Endothelial cell (in vitro differentiated cells): ENCODE measurements at places on chromosomes 6 and 20. TPM values are rescaled to one million over a fixed set of nuclear protein-coding genes. Genes with fewer than 3 reads are reported as not detected.

GRCh38 chr6:107666084-107666980, 157.8 kb downstream of the SCML4 start:
- peaks cover 40% of the 10 kb centered on the region for H3K4me1 ChIP-seq
- H3K4me3 ChIP-seq = no peak overlapping the region
- DNase-seq = no peak
- peaks cover 19% of the 10 kb centered on the region for H3K27me3 ChIP-seq
- H3K36me3 ChIP-seq = no peaks in the 10 kb centered on the region

DNA sequence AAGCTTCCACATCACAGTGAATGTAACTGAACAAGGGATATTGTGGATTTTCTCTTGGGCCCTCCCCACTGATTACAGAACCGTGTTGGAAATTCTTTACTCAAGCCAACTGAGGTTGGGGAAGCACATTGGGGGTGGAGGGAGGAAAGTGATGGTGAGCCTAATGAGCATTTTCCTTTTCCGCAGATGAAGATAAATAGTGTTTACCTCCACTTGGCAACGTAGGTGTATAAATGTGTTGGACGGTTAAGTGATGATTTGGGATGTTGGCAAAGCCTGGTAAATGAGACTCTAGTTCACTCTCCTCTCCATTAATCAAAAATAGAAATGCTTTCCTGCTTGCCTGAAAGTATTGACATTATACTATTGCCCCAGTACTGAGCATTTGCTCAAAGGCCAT, 27.1 kb upstream of the NRN1 start:
- H3K27me3 ChIP-seq = peaks cover 4% of the 10 kb centered on the region
- DNase-seq = no peak
- H3K4me3 ChIP-seq = no peak overlapping the region
- peaks cover 20% of the 10 kb centered on the region for H3K4me1 ChIP-seq

- peaks cover 37% of the 10 kb centered on the region for H3K4me1 ChIP-seq
- no peaks in the 10 kb centered on the region for H3K36me3 ChIP-seq
- peak overlapping the region; percentile 57 for H3K27ac ChIP-seq
- DNase-seq = no peak
- peak overlapping the region; percentile 42 for H3K4me3 ChIP-seq
Observed at GRCh38 chr6:35310265-35310831, 12.7 kb downstream of the DEF6 start.

DNA sequence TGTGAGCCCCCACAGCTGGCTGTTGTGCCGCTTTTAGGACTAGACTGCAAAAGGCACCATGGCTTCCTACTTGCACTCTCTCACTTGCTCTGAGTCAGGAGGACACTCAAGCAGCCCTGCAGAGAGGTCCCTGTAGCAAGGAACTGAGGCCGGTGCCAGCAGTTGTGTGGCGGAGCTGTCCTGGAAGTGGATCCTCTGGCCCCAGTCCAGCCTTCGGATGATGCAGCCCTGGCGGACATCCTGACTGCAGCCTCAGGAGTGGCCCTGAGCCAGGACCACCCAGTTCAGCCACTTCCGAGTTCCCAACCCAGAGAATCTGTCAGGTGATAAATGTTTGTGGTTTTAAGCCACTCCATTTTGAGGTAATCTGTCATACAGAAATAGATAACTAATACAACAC, 17.5 kb downstream of the CTCFL start:
- H3K4me1 ChIP-seq = peaks cover 3% of the 10 kb centered on the region
- H3K27ac ChIP-seq = no peak overlapping the region
- H3K4me3 ChIP-seq = no peak overlapping the region
- peaks cover 4% of the 10 kb centered on the region for H3K27me3 ChIP-seq
- H3K36me3 ChIP-seq = peaks cover 5% of the 10 kb centered on the region
- DNase-seq = no peak

DNA sequence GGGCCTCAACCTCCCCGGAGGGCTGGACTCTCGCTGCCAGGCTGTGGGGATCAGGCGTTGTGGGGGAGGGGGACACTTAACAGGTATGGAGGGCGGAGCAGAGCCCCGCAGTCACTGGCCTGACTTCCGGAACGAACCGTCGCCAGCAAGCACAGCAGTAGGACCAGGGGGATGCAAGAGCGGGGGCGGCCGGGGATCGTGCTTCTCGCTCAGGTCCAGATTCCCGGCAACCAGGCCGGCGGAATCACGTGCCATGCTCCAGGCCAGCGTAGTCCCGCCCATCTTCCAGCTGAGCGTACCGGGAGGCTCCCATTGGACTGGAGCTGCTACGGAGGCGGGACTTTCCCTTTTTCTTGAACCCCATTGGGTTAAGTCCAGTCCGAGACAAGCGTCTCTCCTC, 10.0 kb upstream of the POU5F1 start:
- peaks cover 9% of the 10 kb centered on the region for H3K4me1 ChIP-seq
- DNase-seq = no peak
- H3K4me3 ChIP-seq = no peak overlapping the region
- no peaks in the 10 kb centered on the region for H3K36me3 ChIP-seq
- peaks cover 9% of the 10 kb centered on the region for H3K27me3 ChIP-seq

DNA sequence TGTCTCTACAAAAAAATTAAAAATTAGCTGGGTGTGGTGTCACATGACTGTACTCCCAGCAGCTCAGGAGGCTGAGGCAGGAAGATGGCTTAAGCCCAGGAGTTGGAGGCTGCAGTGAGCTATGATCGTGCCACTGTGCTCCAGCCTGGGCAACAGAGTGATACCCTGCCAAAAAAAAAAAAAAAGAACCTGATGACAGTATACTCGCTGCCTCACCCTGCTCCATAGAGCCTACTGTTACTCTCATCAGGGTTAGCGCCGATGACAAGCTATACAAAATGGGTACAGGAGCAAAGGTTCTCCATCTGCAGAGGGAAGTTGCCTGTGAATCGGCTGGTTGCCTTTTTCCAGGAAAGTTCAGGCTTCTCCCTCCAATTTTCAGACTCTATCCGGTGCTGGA, 53.4 kb downstream of the GMPR start:
- no peak overlapping the region for H3K27ac ChIP-seq
- peaks cover 5% of the 10 kb centered on the region for H3K27me3 ChIP-seq
- H3K36me3 ChIP-seq = no peaks in the 10 kb centered on the region
- no peak overlapping the region for H3K4me3 ChIP-seq
- H3K4me1 ChIP-seq = no peaks in the 10 kb centered on the region

DNA sequence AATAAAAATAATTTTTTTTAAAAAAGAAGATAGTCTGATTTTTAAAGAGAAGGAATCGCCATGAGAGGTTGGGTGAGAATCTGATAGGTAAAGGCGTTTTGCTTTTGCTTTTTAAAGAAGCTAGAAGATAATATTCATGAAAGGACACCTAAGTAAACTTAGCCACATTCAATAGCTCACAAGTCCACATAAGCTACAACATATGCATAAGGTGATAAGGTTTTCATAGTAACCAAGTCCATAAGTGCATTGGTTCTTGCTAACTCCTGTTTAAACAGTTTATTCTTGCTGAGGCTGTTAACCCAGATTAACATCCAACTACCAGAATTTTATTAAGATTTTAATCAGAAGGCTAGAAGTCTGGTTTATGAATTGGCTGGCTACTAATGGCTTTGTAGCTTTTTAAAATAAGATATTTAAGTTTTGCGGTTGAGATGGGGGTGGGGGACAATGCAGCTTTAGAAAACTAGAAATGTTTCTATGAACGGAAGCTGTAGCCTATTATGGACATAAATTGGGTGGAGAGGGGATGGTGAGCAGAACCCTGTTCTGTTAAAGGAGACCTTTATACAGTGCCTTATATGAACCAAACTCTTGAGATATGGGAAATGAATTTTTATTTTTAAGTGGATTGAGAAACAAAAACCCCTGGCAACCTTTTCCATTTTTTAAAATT, 235.1 kb downstream of the ZFAND3 start:
- no peak overlapping the region for H3K27ac ChIP-seq
- peaks cover 5% of the 10 kb centered on the region for H3K27me3 ChIP-seq
- H3K36me3 ChIP-seq = no peaks in the 10 kb centered on the region
- no peaks in the 10 kb centered on the region for H3K4me1 ChIP-seq
- DNase-seq = no peak

DNA sequence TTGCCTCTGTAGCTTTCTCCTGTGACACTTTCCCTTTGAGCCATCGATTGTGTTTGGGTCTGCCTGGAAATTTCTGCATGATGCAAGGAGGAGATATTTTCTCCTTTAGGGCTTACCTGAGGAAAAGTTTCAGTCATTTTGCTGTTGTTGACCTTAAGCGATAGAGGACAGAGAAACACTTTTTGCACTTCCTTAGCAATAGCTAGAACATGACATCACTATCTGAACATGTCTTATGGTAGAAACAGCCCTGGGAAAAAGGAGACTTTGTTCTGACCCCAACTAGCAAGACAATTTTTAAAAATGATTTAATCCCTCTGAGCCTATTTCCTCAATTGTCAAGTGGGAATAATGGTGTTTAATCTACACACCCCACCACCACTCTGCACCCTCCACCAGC, 9.7 kb upstream of the FILIP1 start:
- H3K27me3 ChIP-seq = peaks cover 1% of the 10 kb centered on the region
- no peak overlapping the region for H3K27ac ChIP-seq
- H3K4me1 ChIP-seq = peaks cover 26% of the 10 kb centered on the region
- DNase-seq = no peak

DNA sequence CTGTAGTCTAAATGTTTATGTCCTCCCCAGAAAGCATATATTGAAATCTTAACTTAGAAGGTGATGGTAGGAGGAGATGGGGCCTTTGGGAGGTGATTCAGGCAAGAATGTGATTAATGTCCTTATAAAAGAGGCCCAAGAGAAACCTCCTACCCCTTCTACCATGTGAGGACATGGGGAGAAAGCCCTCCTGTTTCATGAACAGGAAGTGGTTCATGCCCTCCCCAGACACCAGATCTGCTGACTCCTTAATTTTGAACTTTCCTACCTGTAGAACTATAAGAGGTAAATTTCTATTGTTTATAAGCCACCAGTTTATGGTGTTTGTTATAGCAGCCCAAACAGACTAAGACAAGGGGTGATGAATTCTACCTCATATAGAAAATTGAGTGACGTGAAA, 8.7 kb upstream of the ECT2L start:
- no peak overlapping the region for H3K4me3 ChIP-seq
- DNase-seq = no peak
- no peak overlapping the region for H3K27ac ChIP-seq
- H3K36me3 ChIP-seq = no peaks in the 10 kb centered on the region
- peaks cover 3% of the 10 kb centered on the region for H3K4me1 ChIP-seq

DNA sequence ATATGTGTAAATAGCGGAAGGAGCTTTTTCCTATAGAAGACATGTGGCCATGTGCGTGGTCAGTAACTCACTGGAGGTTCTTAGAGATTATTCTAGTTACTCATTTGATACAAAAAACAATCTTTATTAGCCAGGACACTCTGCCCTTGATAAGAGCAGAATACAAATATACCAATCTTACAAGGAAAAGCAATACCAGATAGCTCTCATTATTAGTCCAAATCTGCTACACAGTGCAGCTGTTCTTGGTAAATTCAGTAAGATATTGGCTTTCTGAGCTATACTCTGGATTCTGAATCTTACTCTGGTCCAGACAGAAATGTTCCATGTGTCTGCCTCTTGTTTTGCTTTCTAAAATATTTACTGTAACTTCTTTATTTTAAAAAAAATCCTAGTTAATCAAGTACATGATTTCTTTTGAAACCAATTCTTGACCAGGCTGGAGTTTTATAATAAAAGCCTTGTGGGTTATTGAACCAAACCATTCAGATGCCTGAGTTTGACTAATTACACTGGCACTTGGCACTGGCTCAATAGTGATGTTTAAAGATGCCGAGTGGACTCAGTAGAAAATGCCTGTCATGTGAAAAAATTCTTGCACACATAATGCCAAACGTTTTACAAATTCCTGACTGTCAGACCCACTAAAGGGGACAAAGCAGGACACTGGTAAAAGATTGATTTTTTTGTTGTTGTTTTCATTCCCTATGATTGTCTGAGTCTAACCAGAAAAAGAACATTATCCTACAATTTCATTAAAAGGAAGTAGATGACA, 242.8 kb upstream of the TCF21 start:
- no peak overlapping the region for H3K27ac ChIP-seq
- H3K36me3 ChIP-seq = no peaks in the 10 kb centered on the region
- no peaks in the 10 kb centered on the region for H3K4me1 ChIP-seq
- no peak for DNase-seq

GRCh38 chr20:54051068-54051467, 19.3 kb downstream of the BCAS1 start:
- no peak for DNase-seq
- H3K4me3 ChIP-seq = no peak overlapping the region
- H3K27ac ChIP-seq = no peak overlapping the region
- H3K36me3 ChIP-seq = no peaks in the 10 kb centered on the region

GRCh38 chr6:150635906-150636514, 36.3 kb downstream of the PLEKHG1 start:
- DNase-seq = no peak
- peaks cover 3% of the 10 kb centered on the region for H3K27me3 ChIP-seq
- H3K4me1 ChIP-seq = peaks cover 80% of the 10 kb centered on the region
- no peak overlapping the region for H3K4me3 ChIP-seq
- H3K36me3 ChIP-seq = peaks cover 26% of the 10 kb centered on the region

DNA sequence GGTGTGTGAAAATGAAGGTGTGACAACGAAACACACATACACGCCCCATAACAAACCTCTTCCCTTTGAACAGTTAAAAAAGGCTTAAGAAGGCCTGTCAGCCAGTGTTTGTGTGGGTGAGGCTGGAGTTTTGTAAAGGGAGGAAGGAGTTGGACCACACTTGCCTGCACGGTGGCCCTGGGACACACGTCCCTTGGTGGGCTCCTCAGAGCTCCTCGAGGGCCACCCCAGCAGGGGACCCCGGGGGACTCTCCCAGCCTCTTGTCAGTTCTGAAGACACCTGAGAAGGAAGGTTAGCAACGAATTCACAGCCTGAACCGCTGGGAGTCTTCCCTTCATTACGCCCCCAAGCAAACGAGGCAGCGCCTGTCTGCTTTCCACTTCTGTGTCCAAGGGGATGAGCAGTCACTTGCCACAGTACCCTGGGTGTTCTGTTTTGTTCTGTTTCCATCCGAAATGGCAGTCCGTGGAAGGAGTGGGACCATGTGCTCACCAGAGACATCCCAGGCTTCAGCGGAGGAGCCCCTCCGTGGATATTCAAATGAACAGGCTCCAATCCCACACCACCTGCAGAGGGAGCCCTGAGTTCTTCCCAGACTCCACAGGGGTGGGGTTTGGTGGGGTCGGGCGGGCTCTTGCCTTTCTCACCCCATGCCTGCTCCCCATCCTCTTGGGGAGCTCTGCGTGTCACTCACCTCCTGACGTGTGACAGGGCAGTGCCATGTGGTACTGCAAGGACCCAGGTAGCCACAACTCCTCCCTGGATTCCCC, 68.6 kb downstream of the NRN1 start:
- no peaks in the 10 kb centered on the region for H3K27me3 ChIP-seq
- no peak overlapping the region for H3K4me3 ChIP-seq
- no peaks in the 10 kb centered on the region for H3K4me1 ChIP-seq
- no peaks in the 10 kb centered on the region for H3K36me3 ChIP-seq
- no peak for DNase-seq

Gene VWA7
- 0.74 TPM for total RNA-seq

Gene FYN
- total RNA-seq = 474 TPM

Gene RAD21L1
- total RNA-seq = 1.1 TPM

Gene TBC1D20
- 29.9 TPM for total RNA-seq

Gene PI16
- 20.5 TPM for total RNA-seq
